Amygdala (tissue), 56 donors: ENCODE measurements at places on chromosomes 2 and 18.

- no peak for DNase-seq
Measured at GRCh38 chr18:3391704-3392466, 58.1 kb upstream of the TGIF1 start.

- no peak for DNase-seq
Measured at GRCh38 chr2:76639171-76639680, 883.0 kb downstream of the LRRTM4 start.

- no peak for DNase-seq
Measured at GRCh38 chr2:238163481-238164198, 4.9 kb downstream of the ERFE start.

DNA sequence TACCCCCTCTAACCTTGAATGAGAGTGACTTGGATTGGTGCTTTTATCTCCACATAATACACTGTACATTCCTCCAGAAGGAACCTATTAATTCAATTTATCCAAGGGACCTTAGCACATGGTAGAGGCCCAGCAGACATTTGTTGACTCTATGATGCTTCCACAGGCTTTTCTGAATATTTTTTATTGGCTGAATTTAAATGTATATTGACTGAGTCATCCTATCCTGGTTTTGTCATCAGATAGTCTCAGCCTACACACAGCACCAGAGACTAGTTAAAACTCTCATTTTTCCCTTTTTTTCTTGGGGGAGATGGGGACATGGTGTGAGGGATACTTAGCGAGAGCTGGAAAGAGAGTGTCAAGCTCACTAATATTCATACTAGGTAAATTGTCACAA is 101.6 kb downstream of the LRRC30 start:
- no peak for DNase-seq

GRCh38 chr2:231526341-231527090 is 3.7 kb downstream of the NMUR1 start:
- DNase-seq = no peak

DNA sequence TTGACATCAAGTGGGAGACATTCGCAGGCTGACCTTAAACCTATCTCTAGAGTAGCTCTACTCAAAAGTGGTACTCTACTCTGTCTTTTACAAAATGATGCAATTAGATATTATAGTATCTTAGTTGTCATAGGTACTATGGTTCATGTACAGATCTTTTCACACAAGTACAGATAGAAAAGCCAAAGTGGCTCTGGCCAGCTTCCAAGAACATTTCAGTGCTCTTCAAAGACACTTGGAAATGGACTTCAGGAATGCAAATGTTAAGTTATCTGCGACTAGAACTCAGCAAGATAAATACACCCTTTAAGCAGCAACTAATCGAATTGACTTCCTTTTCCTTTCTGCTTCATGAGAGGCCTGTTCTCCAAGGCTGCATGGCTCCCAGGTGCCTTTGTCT is 718.7 kb upstream of the FAM98A start:
- DNase-seq = no peak

DNA sequence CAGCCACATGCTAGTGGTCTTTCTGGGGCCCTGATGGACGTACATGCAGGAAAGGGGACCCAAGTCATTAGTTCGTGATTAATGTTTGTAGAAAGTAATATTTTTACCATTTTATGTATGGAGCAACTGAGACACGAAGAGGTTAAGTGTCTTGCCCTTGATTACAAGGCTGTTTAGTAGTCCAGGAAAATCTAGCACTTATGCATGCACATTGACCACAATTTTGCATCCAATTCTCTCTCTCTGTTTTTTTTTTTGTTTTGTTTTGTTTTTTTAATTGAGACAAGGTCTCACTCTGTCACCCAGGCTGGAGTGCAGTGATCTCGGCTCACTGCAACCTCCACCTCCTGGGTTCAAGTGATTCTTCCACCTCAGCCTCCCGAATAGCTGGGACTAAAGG is 8.3 kb upstream of the GATA6 start:
- DNase-seq = no peak

DNA sequence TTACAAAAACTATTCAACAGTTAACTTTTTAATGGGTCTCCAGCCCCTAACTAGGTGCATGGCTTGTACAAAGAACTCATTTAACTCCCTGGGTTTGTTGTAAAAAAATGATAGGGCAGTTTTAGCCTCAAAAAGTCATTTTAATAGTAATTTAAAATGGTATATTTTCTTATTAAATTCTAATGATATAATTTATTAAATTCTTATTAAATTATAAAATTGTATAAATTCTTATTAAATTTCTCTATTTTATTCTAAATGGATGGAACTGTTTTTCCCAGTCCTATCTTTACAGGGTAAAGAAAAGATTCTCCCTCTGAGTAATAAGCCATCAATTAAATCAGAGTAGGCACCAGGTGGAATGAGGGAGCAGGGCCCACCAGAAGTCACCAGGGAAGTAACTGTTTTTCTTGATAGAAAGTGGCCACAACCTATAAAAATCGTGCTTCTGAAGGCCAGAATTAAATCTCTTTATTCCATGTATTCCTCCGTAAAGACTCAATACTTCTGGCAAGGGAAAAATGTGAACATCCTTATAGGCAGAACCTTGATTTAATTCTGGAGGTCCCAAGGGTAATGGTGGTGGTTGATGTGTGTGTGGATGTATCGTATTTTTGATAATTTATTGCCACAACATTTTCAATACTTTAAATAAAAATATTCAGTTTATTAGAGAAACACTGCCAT is 814 bp downstream of the FKBP7 start:
- DNase-seq = no peak

GRCh38 chr18:55252901-55253300 is 293.6 kb upstream of the CCDC68 start:
- DNase-seq = no peak

- no peak for DNase-seq
Measured at GRCh38 chr2:172091000-172091641, 5.8 kb downstream of the DLX1 start.

DNA sequence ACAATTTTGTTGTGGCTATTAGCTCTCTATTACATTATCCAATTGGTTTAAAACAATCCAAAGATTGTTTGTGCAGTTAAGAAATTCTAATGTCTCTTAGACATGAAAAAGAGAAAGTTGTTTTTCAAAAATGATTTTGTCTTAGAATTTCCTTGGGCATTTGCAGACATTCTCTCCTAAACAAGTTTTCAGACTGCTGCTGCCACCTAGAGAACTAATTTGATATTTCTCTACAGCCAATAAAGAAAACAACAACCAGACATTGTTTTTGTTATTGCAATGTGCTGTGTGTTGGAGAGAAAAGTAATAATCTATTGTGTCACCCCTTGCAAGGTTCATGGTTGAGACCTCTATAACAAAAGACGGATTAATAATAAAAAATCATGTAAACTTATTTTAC is 119.0 kb upstream of the SYT4 start:
- DNase-seq = no peak

- no peak for DNase-seq
Measured at GRCh38 chr2:238433941-238434845, 7.5 kb downstream of the ASB1 start.

GRCh38 chr2:166613226-166613625 is 119.2 kb upstream of the SCN7A start:
- DNase-seq = no peak

- no peak for DNase-seq
Measured at GRCh38 chr2:17101091-17101490, 417.1 kb downstream of the RAD51AP2 start.

DNA sequence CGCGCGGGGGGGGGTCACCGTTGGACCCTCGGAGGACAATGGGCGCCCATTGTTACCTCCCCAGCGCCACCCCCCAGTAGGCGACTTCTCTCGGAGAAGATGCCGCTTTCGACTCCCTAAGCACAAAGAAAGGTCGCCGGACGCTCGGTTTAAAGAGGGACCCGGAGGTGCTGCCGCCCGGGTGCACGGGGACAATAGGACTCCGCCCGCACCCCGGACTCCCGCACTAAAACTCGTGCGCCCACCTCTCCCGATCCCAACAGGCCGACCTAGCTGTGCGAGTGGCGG is 318 bp upstream of the CDC42EP3 start:
- DNase-seq = no peak

- DNase-seq = no peak
Measured at GRCh38 chr2:154886316-154886715, 187.8 kb downstream of the KCNJ3 start.

DNA sequence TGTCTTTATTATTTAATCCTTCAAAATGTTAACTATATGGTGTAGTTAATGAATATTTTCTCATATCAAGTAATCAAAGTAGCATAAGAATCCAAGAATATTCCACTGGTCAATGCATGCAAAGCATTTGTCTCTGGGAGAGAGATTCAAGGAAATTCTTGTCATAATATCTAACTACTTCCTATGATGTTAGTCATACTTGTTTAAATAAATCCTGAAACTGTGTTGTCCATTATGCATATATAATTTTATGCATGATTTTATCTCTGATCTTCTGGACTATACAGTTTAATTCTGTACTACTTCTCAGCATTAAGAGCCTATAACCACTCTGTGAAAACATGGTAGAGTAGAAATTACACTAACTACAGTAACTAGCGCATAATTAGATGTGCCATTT is 388.3 kb downstream of the NR4A2 start:
- no peak for DNase-seq

DNA sequence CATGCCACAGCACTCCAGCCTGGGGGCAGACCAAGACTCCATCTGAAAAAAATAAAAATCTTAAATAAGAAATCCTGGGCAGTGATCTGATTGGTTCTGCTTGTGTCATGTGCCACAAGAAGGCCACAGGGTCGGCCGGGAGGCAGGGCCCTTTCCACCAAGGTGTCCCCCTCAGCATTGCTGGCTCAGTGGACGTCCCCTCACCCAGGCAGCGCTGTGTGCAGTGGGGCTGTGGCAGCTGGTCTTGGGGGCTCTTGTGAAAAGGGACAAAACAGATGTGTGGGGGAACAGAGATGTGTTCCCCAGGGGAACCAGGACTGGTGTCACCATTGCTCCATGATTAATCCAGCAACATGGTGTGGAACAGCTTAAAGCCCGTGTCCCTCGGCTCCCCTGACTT is 60.5 kb downstream of the HS6ST1 start:
- no peak for DNase-seq

GRCh38 chr2:64139956-64140355 is 4.3 kb downstream of the PELI1 start:
- DNase-seq = no peak

- DNase-seq = no peak
Measured at GRCh38 chr2:190792956-190793888, 87.4 kb upstream of the GLS start.

- no peak for DNase-seq
Measured at GRCh38 chr18:32040936-32041335, 22.3 kb downstream of the RNF125 start.

DNA sequence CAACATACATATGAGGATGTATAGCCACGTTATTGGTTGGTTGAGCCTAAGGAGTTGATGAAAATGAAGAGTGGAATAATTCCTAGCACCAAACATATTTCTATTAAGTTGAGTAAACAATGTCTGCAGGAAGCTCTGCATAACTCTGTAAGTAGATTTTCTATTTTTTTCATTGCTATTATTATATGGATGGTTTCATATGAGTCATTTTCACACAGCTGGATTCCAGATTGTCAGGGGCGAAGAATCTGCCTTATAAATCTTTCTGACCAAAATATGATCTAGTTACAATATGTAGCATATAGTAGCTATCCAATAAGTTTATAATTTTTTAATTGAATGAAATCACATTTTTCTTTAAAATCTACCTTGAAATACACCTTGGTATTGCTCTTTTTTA is 468.0 kb upstream of the PKDCC start:
- no peak for DNase-seq

DNA sequence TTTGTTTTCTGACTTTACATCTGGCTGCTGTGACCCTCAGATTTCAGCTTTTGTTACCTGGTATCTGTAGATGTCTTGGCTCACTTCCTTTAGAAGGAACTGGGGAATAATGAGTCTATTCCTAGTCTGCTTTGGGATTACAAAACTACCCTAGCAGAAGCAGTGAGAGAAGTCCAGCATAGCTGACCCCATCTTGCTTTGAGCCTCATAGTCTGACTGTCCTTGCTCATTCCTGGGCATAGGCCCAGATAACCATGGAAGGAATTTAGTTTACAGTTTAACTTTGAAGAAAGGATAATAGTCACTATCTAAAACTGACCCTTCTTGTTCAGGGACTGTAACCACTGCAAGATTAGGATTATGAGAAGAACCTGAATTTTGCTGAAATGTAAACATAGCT is 163.0 kb upstream of the HNMT start:
- no peak for DNase-seq

DNA sequence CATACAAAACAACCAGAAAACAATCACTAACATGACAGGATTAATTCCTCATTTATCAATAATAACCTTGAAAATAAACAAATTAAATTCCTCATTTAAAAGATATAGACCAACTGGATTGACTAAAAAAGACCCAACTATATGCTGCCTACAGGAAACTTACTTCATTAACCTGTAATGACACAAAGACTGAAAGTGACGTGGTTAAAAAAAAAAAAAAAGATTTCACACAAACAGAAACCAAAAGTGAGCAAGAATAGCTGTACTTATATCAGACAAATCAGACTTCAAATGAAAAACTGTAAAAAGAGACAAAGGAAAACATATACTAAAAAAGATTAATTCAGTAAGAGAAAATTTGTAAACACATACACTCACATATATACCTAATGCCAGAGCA is 201.2 kb downstream of the CCDC178 start:
- no peak for DNase-seq

- DNase-seq = no peak
Measured at GRCh38 chr2:55768991-55769390, 75.3 kb upstream of the PNPT1 start.

GRCh38 chr18:46069524-46069923 is 2.5 kb downstream of the PSTPIP2 start:
- no peak for DNase-seq

DNA sequence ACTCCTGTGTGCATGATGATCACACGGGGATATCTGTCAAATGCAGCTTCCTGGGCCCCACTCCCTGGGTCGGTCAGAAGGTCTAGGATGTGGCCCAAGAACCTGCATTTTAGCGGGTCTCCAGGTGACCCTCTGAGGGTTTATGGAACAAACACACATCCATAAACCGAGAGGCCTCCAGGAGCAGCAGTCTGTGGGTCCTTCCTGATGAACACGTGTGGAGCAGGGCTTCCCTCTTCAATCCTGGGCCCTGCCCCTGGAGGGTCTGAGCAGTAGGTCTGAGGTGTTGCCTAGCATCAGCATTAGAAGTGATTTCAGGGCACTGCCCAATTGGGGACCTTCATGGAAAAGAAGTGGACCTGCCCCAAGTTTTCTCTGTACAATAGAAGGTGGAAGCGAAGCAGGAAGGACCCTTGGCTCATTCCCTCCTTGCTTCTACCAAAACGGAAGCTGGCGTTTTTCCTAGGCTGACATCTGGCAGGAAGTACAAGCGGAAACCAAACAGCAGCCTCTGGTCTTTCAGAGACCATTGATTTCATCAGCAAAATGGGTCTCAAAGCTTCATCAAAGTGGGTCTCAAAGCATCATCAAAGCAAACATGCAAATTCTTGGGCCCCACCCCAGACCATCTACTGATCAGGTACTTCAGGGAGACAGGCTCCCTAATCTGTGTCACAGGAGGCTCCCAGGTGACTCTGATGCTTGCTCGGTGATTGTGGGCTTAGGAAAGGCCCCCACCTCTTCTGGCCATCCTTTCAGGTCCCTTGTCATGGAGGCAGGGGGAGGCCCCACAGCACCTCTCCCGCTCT is 30.7 kb downstream of the INO80C start:
- no peak for DNase-seq

GRCh38 chr2:69741229-69741574 is 732 bp upstream of the ANXA4 start:
- DNase-seq = no peak

- DNase-seq = no peak
Measured at GRCh38 chr2:69298862-69299261, 88.2 kb downstream of the GFPT1 start.

- no peak for DNase-seq
Measured at GRCh38 chr18:7754725-7755181, 187.6 kb downstream of the PTPRM start.
